Type B pancreatic cell (in vitro differentiated cells): ENCODE measurements at places on chromosomes 16 and 17.
A peak's percentile ranks its signal among the peaks of the same experiment; 100 is the strongest.

- DNase-seq, result no peak
Measured at GRCh38 chr17:6255322-6255721, 179.6 kb downstream of the AIPL1 start.

DNA sequence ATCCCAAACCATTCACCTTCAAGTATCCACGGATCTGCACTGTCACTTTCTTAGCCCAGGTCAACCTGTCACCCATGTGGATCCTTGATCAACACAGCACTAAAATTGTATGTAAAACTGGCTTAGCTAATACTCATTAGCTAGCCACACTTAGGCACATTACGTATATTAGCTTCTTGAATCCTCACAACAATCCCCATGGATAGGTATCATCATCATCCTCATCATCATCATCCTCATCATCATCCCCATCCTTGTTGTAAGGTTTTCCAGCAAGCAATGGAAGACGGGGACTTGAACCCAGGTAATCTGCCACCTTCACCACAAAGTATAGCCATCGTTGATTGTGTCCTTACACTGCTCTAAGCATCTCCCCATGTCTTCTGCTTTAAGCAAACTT, 184.3 kb downstream of the XYLT1 start:
- no peak for DNase-seq

- no peak for DNase-seq
Measured at GRCh38 chr17:49825645-49826044, 22.2 kb downstream of the TAC4 start.

DNA sequence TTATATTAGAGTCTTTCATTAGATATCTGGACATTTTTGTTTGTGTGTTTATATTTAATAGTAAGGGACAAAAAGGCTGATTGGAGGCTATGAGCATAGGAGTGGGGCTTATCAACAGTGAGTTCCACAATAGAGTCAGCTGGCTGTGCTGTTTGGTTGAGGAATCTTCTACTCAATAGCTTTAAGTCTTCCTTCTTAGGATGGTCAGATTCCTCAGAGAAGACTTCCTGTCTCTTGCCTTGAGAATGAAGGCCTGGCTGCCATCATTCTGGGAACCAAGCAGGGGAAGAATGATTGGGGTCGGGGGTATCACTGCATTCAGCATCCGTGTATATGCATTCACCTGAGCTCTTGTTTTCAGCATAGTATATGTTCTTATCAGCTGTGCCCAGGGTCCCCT, 31.9 kb upstream of the ABCC11 start:
- no peak for DNase-seq

GRCh38 chr17:82408288-82408937, 9.7 kb upstream of the HEXD start:
- DNase-seq, result no peak

GRCh38 chr16:68910051-68910450, 66.7 kb downstream of the TANGO6 start:
- DNase-seq, result no peak

DNA sequence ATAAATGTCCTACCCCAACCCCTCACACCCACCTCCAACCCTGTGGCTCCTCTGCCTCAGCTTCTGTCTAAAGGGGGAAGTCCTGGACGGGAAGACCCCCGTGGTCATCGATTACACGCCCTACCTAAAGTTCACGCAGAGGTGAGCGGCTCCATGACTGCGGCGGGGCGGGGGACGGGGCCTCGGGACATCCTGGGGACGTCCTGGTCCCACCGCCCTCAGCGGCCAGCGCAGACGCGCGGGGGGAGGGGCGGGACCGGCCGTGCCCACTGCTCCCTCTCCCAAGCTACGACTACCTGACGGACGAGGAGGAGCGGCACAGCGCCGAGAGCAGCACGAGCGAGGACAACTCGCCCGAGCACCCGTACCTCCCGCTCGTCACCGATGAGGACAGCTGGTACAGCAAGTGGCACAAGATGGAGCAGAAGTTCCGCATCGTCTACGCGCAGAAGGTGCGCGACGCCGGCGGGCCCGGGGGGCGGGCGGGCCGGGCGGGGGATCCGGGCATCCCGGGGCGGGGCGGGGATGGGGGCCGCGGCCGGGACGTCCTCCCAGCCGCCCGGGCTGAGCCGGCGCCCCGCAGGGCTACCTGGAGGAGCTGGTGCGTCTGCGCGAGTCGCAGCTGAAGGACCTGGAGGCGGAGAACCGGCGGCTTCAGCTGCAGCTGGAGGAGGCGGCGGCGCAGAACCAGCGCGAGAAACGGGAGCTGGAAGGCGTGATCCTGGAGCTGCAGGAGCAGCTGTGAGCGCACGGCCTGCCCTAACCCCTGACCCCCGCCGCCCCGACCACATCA, 6.7 kb downstream of the RUNDC3A start:
- DNase-seq, result no peak

DNA sequence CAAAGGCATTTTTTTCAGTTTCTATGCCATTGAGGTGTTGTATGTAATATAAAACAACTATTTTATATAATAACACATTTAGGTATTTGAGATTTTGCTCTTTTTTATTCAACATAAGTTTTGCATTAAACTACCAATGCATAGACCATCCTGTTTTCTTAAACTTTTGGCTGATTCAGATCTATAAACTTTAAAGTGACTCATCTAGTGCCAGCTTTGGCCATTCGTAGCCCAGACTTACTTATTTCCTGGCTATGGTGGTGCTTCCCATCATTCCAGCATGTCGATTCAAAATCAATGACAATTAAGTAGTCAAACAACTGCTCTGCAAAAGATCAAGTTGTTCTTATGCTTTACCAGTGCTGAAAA, 3.1 kb downstream of the ERI2 start:
- no peak for DNase-seq

DNA sequence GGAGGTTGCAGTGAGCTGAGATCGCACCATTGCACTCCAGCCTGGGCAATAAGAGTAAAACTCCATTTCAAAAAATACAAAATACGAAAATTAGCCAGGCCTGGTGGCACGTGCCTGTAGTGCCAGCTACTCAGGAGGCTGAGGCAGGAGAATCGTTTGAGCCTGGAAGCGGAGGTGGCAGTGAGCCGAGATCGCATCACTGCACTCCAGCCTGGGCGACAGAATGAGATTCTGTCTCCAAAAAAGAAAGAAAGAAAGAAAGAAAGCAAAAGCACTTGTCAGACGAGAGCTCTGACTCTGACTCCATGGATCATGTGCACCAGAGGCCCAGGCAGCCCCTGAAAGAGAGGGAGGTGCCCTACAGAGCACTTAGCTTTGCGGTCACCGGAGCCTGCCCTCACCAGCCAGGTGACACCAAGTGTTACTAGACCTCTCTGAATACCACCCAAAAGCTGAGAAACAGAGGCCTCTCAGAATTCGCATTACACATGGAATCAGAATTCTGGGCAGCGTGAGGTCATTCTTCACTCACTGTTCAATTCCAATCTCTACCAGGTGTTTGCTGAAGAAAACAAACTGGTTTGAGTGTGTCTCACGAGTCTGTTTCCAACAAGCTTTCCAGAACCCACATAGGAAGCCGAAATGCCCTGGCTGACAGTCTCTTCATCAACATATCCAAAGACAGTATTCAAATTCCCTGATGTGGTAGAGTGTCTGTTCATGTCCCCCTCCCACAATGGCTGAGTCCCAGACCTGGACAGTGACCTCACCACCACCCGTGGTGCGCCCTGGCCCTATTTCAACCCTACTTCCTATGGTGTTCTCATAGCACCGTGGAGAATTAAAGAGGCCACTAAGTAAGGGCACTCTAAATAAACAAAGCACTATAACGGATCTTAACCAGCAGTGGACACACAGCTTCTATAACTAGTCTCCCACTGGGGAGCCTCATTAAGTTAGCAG, 1.5 kb downstream of the FLCN start:
- no peak for DNase-seq

- DNase-seq, result no peak
Measured at GRCh38 chr17:66542129-66542966, 239.9 kb downstream of the PRKCA start.

- no peak for DNase-seq
Measured at GRCh38 chr17:60993497-60993896, 315.8 kb downstream of the BCAS3 start.

- DNase-seq, result no peak
Measured at GRCh38 chr17:66583112-66583748, 251.7 kb upstream of the CACNG5 start.

GRCh38 chr16:79931721-79932120, 331.2 kb upstream of the MAF start:
- DNase-seq, result no peak

GRCh38 chr17:50350733-50351132, 4.8 kb downstream of the XYLT2 start:
- no peak for DNase-seq

DNA sequence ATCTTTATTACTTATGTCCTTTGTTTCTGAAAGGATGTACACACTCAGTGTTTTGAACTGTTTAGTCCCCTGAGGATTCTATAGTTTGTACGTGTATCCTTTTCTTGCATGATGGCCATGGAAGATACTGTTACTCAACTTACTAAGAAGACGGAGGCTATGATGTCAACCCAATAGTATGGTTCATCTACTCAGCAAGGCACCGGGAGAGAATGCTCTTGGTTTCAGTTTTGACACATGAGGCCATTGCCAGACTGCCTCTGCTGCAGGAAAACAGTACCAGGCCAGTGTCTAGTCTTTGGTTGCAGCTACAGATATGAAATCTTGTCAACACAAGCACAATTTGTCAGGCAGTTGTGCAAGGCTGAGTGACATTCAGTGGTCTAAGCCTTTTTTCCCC, 134.5 kb downstream of the MRTFB start:
- no peak for DNase-seq

- no peak for DNase-seq
Measured at GRCh38 chr16:88804552-88805339, 1.2 kb downstream of the CDT1 start.

- DNase-seq, result peak; percentile 96
Measured at GRCh38 chr17:19744922-19745757, 3.0 kb downstream of the ALDH3A1 start.

DNA sequence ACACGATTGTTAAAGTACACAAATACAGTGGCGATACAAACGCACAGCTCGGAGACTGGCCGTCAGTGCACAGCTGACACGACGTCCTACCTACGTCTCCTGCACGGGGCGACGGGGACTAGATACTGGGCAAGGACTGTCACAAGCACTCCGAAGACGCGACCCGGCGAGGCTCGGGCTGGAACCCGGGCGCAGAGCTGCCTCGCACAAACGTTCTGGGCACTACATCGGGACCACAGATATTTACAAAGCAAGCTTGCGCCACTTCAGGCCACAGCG, 13.8 kb downstream of the SLC16A3 start:
- no peak for DNase-seq

GRCh38 chr16:79062821-79063220, 537.7 kb downstream of the MAF start:
- DNase-seq, result no peak

GRCh38 chr17:63816123-63816522, 11.1 kb upstream of the PSMC5 start:
- DNase-seq, result no peak

DNA sequence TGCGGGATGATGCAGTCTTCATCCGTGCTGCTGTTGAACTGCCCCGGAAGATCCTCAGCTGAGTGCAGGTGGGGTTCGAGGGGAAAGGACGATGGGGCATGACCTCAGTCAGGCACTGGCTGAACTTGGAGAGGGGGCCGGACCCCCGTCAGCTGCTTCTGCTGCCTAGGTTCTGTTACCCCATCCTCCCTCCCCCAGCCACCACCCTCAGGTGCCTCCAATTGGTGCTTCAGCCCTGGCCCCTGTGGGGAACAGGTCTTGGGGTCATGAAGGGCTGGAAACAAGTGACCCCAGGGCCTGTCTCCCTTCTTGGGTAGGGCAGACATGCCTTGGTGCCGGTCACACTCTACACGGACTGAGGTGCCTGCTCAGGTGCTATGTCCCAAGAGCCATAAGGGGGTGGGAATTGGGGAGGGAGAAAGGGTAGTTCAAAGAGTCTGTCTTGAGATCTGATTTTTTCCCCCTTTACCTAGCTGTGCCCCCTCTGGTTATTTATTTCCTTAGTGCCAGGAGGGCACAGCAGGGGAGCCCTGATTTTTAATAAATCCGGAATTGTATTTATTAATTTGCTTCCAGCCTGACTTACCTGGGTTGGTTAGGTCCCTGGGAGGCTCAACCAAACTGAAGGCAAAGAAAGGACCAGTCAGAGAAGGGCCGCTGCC, 5.8 kb downstream of the TRAF4 start:
- no peak for DNase-seq

DNA sequence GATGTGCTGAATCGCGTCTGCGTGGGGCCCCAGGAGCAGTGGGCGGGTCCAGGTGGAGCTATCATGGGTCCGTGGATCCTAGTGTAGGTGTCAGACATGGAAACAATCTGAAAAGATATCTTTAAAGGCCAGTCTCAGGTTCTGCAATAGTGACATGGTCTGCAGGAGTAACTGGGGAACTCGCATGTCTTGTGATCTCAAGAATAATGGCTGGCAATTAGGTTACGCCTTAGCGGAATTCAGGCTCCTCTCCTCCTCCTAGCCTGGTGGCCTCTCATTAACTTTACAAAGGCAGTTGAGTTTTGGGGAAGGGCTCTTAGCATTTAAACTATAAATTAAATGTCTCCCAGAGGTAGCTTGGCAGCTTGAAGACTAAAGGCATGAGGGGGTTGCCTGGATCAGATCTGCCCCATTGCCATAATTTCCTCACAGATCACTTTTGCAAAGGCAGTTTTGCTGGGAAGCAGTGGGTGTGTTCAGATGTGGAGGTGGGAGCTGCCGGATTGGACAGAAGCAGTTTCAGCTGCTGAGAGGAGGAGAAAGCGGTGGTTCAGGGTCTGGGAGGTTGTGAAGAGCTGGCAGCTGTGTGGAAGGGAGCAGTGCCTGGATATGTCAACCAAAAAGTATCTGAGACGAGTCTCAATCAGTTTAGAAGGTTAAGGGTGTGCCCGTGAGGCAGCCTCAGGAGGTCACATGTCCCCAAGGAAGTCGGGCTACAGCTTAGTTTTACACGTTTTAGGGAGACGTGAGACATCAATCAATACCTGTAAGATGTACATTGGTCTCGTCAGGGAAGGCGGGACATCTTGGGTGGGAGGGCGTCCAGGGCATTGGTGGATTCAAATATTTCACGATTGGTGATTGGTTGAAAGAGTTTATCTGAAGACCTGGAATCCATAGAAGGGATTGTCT, 2.7 kb downstream of the TBCD start:
- DNase-seq, result no peak

- DNase-seq, result no peak
Measured at GRCh38 chr16:17168181-17168580, 302.6 kb downstream of the XYLT1 start.

DNA sequence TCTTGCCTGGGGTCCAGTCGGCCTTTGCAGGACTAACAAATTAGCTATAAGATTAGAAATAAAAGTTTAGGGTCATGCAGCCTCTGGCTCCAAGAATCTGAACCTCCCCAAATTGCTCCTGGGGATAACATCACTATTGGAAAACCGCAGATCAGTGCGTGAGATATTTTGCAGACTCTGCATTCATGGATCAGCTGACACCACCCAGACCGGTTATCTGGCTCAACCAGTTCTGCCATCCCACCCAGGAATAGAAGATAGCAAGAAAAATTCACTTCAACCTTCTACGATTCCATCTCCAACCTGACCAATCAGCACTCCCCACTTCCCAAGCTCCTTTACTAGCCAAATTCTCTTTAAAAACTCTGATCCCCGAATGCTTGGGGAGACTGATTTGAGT, 4.3 kb upstream of the PGS1 start:
- DNase-seq, result no peak

- DNase-seq, result no peak
Measured at GRCh38 chr17:78349891-78350642, 9.8 kb downstream of the SOCS3 start.
